ENCODE measurements at places on chromosomes 2 and 18.
A peak's percentile ranks its signal among the peaks of the same experiment; 100 is the strongest.

DNA sequence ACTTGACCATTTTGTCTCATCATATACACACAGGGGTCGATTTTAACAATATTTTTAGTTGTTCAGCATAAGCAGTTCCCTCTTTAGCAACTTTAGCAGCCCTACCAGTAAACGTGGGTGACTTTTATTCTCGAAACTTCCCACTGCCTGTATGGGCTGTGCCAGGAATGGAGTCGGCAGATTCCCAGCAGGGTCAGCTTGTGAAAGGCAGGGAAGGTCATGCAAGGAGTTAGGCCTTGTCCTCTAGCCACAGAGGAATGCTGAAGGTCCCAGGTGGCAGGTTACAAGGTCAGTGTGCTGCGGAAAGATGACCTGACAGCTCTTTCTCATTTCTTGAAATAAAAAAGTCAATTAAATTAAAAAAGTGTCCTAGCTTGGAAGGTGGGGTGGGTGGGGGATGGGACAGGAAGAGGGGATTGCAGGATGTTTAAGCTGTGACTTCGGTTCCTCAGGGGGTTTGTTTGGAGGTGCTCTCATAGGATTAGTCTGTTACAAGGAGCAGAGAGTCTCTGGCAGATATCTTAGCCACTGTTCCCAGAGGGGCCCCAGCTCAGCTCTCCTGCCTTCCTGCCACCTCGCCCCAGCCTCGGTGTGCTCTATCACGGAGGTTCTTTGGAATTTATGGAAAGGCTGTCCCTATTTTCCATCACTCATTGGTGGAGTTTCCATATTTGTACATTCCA is 21.4 kb downstream of the DRC1 start:
- no peak for DNase-seq

- DNase-seq = no peak
These were observed 33.5 kb upstream of the REL start for GRCh38 chr2:60847854-60848253.

DNA sequence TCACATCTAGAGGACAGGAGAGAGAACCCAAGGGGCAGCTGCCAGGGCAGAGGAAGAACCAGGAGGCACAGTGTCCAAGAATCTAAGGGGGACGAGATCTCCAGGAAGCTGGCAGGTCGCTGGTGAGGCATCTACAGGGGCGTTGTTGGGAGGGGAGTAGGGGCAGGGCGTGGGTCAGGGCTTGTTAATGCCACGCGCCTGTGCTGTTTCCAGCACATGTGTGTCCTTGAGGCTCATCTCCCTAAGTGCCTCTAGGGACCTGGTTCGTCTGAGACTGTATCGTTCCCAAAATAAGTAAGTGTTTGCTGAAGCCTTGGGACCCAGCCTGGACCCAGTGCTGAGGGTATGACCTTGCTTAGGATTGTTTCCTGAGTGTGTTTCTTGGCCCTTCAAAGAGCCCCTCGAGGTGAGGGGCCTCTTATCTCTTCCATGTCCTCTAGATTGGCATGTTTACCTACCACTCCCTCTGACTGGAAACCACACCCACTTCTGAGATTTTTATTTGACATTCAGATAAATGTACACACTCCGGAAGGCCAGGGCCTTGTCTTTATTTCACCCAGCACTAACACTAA is 22.2 kb downstream of the HK2 start:
- no peak for DNase-seq

DNA sequence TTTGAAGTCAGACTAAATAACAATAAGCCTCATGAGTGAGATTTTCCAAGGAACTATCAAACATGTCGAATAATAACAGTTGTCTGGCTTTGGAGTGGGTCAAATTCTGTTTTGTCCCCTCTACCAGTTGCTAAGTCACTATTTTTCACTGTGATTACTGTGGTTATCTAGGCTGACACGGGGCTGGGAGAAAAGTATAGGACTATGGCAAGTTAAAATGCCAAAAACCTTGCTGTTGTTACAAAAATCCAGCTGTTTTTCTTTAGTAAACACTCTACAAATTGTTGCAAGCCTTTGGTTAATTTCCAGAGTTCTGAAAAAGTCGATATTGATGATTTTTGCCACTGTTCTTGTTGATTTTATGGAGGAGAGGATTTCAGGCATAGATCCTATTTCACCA is 1.5 kb downstream of the CFAP210 start:
- DNase-seq = no peak

DNA sequence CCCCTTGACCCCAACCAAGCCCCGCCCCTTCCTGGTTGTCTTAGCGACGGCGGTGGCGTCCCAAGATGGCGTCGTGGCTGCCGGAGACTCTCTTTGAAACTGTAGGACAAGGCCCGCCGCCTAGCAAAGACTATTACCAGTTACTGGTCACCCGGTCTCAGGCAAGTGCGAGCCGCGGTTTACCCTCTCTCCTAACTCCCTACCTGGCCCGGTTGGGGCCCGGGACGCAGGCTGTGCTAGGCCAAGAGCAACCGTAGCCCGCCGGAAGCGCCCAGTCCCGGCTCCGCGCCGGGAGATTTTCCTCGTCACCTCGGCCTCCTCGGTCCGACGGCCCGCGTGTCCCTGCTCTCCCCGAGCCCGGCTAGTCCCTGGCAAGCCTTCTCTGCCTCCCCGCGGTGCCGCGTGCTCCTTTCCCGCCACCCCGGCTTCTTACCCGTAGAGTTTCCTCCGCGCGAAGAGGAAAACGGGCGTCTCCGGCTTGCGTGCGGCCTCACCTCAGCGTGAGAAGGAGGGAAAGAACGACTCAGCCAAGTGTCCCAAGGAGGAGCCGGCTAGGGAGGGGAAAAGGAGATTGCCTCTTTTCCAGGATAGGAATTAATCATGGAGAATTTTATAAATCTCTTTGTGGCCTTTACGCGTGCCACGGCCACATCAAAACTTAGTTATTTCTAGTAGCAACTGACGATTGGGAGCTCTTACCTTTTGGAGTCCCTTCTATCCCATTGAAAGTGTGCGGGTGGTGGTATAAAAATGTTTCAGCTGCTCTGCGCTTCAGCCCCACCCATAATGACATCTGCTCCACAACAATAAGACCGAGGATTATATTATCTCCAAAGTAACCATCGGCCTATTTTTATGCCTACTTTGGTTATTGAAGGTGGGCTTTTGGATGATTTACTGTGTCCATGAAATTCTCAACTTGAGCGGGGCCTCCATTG is at the start of gene FBXO36:
FBXO36 (plus strand) TSS at position 55 of the 938 bp plus-strand sequence; CDS start at position 66, 11 bp downstream.
- no peak for DNase-seq

DNA sequence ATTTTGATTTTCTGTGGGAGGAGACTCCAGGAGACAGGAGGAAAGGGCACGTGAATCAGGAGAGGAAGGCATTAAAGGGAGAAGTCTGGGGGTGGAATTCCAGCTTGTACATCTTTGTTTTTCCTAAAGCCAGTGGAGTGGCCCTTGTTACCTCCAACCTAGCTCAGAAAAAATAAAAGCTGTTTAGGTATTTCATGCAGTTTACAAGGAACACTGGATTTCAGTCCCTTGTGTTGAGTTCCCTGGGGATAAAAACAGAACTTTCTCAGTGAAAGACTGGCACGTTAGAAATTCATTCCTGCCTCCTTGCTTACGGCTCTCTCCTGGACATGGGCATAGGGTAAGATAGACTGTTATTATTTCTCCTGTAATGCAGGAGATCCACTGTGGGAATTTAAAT is 170.2 kb downstream of the ZEB2 start:
- no peak for DNase-seq

- peak; percentile 9 for DNase-seq
These were observed 106.0 kb downstream of the DTNB start for GRCh38 chr2:25567406-25567805.

GRCh38 chr2:9639000-9639602 is 8.3 kb upstream of the YWHAQ start:
- DNase-seq = no peak

DNA sequence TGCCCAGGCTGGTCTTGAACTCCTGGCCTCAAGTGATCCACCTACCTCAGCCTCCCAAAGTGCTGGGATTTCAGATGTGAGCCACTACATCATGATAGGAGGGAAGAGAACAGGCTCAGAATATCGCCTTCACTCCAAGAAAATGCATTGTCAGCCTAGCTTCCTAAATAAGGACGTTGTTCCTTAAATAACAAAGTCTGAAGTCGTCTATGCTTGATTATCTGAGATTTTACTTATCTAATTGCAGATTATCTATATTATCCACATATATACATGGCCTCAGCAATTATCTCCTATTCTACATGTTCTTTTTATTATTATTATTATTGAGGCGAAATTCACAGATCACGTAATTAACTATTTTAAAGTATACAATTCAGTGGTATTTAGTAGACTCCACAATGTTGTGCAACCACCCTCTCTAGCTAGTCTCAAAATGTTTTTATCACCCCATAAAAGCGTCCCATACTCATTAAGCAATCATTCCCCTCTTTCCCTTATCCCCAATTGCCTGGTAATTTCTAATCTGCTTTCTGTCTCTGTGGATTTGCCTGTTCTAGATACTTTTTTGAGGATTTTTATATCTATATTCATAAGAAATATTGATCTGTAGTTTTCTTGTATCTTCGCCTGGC is 95.1 kb upstream of the RFX8 start:
- no peak for DNase-seq

GRCh38 chr2:22449696-22450095 is 935.3 kb upstream of the KLHL29 start:
- DNase-seq = no peak

DNA sequence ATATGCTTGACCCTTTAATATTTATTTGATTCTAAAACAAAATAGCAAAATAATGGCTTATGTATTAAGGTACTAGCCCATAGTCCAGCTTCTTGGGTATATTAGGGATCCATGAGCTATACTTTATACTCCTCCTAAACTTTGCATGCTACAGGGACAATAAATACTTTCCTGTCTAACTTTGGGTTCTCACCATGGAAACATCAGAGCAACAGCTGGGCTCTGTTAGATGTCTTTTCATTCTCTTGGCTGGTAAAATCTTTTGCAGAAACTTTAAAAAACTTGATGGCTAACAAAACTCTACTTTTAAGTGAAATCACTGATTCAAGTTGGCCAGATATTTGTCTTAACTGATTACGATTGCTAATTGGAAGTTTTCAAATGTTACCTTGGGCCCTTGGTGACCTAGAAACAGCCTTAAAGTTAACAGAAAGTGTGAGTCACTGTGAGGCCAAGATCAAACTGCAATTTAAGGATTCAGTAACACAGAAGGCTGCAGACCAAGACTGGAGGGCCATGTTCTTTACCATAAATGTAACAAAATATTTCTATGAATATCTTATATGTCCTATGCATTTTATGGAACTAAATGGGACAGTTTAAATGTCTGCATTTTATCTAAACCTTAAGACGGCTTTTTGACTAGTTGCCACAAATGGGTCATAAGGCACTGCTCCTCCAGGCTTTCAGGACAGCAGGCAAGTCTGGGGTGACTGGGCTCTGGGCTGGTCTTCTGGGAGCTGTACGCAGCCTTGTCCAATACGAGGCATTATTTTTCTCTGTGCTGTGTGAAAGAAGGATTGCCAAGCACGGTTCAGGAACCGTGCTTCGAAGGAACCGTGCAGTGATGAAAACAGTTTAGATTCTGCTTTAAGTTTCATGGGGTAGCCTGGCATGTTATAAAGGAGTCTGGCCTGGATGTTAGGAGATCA is 188.5 kb downstream of the TPGS2 start:
- DNase-seq = no peak

- no peak for DNase-seq
These were observed 216.9 kb downstream of the ARHGAP15 start for GRCh38 chr2:143345887-143346787.

GRCh38 chr2:234433201-234433600 is 63.7 kb downstream of the ARL4C start:
- DNase-seq = no peak

DNA sequence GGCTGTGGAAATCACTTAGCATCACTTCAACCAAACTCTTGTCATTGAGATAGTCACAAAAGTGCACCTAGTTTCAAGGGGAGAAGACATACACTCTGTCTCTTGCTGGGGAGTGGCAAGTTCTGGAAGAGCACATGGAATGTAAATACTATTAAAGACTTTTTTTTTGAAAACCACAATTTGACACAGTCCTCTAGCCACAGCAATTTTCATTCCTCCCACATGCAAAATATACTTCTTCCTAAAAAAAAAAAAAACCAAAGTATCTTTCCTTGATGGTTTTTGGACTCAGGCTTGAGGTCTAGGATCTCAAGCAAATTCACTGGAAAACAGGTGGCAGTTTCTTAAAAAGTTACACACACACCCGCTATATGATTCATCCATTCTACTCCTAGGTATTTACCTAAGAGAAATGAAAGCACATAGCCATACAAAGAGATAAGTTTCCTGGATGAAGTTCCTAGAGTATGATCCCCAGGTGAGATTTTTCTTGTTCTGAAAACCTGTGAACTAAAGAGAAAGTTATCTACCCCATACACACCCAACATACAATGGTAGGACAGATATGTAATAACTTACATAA is 295.8 kb downstream of the SP3 start:
- DNase-seq = peak; percentile 48

DNA sequence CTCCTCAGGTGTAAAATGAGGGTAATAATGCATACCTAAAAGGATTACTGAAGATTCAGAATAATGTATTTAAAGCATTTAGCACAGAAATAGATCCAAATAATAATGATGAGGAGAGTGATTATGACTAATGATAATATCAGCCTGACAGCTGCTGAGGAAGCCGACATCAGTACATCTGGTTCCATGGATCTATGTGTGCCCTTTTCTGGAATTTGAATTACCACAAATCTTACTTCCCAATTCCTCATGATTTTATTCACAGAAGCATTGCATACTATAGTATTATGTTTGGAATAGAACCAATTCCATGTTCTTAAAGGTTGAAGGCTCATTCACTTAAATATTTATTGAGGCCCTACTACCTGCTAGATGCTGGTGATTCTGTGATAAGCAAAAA is 248.9 kb upstream of the THUMPD2 start:
- no peak for DNase-seq

DNA sequence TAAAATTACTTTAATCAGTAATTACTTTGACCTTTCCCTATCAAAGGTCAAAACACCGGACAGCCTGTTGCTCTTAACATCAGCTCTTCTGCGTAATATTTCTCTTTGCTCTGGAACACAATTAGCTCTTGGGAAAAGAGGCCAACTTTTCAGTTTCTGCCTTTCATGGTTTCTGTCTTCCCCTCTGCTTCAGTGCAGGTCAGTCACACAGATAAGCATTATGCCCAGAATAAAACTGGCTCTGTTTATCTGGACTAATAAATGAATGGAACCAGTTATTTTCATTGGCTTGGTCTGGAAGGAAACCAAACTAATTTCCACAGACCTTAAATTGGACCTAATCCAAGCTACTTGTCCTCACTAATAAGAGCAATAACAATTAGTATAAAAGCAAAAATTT is 26.2 kb upstream of the GALNT3 start:
- DNase-seq = no peak

DNA sequence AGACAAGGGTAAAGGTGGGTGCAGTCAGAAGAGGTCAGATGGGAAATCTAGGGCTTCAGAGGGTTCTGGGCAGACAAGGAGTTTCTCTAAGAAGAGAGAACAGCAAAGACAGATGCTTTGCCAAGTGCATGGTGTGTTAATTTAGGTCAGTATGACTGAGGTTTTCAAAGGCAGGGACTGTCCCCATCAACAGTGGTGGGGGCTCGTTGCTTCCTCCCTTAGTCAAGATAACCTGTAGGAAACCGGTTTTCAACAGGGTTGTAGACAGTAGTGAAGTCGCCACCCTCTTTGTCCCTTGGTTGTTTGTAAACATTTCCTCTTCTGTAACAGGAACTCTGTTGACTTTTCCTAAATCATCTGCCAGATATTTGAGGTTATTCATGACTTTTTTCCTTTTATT is 11.6 kb downstream of the RAB12 start:
- no peak for DNase-seq

GRCh38 chr2:232492236-232492848 is 4.7 kb upstream of the ECEL1 start:
- DNase-seq = no peak

GRCh38 chr2:69054431-69054830 is 41.5 kb downstream of the ANTXR1 start:
- DNase-seq = no peak

All from PC-9 (cell line).